ENCODE measurements at places on chromosomes 4 and X. TPM values are rescaled to one million over a fixed set of nuclear protein-coding genes. Genes with fewer than 3 reads are reported as not detected.

DNA sequence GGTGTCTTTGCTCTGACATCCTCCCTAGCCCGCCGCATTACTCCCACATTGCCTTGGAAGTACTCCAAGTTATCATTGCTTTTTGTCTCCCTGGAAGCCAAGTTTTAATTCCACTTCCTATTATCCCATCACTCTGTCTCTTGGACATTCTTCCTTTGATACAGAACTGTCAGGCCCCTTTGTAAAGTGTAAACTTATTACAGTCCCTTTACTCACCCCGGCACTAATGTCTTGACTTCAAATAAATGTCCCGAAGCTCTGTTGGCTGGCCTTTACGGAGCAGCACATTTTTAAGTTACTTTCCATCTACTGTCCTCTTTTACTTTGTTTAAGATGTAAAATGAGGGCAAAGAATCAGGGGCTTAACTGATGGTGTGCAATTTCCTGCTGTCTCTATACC lies 223.5 kb upstream of the IGFBP7 start:
- DNase-seq = no peak

- DNase-seq = no peak
Measured at GRCh38 chr4:174559894-174560293, 37.6 kb upstream of the HPGD start.

- DNase-seq = no peak
Measured at GRCh38 chr4:90128961-90129495, 1.8 kb downstream of the CCSER1 start.

- no peak for DNase-seq
Measured at GRCh38 chr4:20916106-20916505, 215.8 kb downstream of the PACRGL start.

- no peak for DNase-seq
Measured at GRCh38 chrX:64792598-64793337, 183.5 kb downstream of the ZC4H2 start.

IQCM gene
- not detected for total RNA-seq

SORBS2 gene
- 1.1 TPM for total RNA-seq

GRCh38 chr4:173076903-173077634 lies 91.5 kb upstream of the GALNT7 start:
- DNase-seq = no peak

CT47C1 gene
- total RNA-seq = not detected

TSPAN5 gene
- total RNA-seq = 22.8 TPM

GRCh38 chr4:4333265-4333706 lies 43.2 kb downstream of the ZBTB49 start:
- no peak for DNase-seq

GRCh38 chr4:89129080-89129640 lies 17.8 kb downstream of the TIGD2 start:
- no peak for DNase-seq

KDR gene
- 0.05 TPM for total RNA-seq

DNA sequence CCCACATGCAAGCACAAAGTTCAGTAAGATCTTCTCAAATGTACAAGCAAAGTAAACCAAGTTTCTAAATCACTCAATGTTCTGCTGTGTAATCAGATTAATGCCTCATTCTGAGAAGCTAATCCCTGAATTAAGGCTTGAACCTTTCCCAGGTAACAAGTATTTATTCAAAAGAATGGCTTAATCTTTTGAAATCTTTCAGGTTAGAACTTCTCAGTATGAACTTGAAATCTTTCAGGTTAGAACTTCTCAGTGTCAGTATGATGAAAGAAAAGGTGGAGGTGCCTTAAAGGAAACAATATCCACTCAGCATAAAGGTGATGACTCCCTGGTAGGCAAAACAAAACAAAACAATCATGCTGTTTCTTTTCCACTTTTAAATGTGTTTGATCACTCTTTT lies 29.0 kb downstream of the TMPRSS11B start:
- DNase-seq = no peak

- DNase-seq = no peak
Measured at GRCh38 chr4:183118141-183118540, 19.1 kb downstream of the WWC2 start.

DNA sequence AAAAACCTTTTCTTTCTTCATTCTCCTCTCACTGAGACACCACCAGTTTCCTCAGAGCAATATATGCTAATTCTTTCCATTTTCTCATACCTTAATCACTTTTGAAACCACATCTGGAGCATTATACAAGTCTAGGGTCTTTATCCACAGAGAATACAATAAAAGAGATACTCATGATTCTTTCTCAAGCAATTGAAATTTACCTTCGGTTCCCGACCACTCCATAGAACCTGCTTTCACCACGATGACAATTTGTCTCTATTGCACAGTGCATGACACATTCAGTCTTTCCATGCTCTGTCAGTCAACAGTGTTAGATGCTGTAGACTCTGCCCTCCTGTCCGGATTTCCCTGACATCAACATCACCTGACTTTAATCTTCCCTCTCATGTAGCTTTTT lies 409.3 kb upstream of the NWD2 start:
- no peak for DNase-seq

DNA sequence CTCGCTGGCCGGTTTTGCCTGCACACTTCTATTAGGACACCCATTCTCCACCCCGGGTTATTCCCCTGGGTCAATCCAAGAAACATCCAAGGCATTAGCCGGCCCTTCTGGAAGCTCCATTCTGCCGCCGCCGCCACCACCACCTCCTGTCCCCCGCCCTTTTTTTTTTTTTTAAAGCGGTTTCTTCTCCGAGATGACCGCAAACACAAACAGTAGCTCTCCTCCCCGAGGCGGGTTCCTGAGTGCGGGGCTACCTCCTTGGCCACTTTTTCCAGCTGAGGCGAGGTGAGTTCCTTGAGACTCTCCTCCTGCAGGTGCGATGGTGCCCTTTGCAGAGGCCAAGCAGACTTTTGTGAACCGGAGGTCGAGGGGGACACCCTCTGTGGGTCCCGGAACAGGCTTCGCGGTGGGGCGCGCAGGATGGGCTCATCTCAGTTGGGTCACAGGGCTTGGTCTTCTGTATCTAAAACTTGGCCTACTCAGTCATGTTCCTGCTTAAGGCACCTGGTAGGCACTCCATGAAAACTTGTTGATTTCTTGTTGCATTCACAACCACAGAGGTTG lies 930 bp downstream of the NWD2 start:
- DNase-seq = no peak

DNA sequence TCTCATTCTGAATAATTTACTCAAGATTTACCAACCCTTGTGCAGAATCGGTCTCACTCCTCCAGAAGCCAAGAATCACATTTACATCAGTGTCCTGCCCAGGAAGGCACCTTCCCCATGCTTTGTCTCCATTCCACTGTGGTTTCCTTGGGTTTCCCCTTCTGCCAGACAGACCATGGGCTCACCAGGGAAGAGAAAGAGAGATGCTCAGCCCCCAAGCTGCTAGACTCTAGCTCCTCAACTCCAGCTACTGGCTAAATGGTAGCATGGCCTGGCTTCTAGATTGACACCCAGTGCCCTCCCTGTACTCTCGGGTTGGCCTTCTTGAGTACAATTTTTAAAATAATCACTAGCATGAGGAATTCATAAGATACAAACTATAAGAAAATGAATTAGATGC lies 12.9 kb downstream of the TLR10 start:
- DNase-seq = no peak

Measured in activated T-cell treated with anti-CD3 and anti-CD28 coated beads, Interleukin-2, amount 50 U/mL, for 4 hours (primary cell).